ENCODE measurements at places on chromosomes 1 and 21.

DNA sequence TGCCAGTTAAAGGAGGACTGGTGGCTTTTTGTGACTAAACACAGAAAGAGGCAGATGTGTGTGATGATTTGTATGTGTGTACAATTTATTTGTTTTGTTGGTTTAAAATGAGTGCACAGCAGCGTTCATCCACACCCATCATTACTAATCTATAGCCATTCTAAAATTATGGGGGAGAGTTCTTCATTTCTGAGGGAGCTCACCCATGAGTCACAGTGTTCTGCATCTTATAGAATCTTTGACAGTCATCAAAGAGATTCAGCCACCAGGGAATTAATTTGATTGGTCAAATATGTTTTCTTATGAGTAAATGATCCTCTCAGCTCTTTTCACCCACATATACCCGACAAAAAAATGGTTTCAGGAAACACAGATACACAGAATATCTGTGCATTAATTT, 147.9 kb downstream of the GREM2 start:
- no peak for DNase-seq

DNA sequence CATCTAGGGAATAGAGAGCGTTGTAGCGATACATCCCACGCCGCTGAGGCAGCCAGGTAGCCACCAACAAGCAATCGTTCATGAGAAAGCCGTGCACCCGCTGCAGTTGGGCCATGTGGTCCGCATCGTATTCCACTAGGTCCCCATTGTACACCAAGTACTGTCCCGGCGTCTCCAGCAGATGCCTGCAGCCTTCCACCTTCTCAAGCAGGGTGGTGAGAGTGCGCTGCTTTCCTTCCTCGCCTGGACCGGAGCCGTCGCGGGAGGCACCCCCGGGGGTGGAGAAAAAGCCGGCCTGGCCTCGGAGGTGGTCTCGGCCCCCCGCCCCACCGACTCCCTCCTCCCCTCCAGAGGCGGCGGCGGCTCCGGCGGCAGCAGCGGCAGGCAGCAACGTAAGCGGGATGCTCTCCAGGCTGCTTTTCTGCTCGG, 595 bp downstream of the EXOC8 start:
- no peak for DNase-seq

DNA sequence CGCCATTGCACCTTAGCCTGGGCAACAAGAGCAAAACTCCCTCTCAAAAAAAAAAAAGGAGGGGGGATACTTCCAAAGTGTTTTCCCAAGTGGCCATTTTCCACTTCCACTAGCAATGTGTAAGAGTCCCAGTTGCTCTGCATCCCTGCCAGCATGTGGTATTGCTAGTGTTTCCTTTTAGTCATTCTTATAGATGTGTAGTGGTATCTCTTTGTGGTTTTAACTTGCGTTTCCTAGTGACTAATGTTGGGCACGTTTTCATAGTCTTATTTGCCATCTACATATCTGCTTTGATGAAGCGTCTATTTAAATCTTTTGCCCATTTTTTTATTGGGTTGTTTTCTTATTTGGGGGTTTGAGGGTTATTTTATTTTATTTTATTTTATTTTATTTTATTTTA, 31.1 kb downstream of the INAVA start:
- DNase-seq, result no peak

DNA sequence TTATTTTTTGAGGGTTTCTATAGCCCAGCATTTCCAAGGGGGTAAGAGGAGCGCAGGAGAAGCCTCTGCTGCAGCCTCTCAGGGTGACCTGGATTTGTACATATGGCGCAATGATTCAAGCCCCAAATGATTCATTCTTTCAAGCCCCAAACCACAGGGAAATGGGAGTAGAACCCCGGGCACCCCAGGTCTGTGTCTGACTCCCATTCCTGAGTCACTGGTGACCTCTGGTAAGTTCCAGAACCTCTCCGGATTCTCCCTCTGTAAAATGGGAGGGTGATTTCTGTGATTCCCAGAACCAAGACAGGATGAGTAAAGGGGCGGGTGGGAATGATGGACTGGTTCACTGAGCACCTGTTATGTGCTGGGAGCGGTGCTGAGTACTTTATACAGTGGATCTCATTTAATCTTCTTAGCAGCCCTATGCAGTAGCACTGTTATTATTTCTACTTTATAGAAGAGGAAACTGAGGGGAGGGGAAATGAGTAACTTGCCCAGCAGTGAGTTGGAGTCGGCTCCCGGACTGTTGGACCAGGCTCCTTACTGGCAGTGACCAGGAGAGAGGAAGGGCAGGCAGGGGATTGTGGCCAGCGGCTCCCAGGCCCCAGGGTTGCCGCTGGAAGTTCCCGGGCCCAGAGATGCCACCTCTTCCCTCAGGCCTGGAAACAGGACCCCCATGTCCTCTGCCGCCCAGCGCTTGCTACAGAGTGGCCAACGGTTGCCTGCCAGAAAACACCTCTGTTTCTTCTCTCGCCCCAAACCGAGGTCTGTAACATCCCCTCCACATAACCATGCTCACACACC, 20.3 kb upstream of the SLC26A9 start:
- no peak for DNase-seq

GRCh38 chr1:43121256-43121900, 50.7 kb downstream of the EBNA1BP2 start:
- DNase-seq, result no peak

DNA sequence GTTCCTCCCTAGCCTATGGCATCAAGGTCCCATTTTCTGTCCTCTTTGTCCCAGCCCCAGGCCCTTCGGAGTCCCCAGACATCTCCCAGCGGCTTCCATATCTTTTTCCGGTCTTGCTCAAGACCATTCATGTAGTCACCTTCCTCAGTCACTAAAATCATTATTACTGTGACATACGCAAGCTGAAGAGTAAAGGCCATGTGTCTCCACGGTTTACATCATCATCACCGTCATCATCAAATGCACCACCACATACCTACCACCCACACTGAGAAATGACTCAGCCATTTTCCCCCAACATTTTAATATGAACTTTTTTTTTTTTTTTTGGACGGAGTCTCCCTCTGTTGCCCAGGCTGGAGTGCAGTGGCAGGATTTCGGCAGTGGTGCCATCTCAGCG, 43.4 kb downstream of the FHAD1 start:
- DNase-seq, result no peak

DNA sequence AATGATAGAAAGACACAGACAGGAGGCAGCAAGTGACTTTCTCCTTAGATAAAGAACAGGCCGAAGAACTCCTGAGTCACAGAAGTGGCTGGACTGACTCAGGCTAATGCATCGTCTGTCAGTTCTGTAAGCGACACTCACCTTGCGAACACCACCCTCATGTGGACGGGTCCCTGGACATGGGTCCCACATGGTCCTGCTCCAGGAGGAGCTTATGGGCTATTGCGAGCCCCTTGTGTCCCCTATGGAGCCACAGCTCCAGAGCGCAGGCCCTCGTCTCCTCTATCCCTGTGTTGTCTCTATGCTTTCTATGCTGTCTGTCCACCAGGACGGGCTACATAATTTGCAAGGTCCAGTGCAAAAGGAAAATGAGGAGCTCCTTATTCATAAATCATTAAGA, 85.8 kb downstream of the TRABD2B start:
- DNase-seq, result no peak

- no peak for DNase-seq
Measured at GRCh38 chr1:119648620-119649004, 546 bp upstream of the ZNF697 start.

DNA sequence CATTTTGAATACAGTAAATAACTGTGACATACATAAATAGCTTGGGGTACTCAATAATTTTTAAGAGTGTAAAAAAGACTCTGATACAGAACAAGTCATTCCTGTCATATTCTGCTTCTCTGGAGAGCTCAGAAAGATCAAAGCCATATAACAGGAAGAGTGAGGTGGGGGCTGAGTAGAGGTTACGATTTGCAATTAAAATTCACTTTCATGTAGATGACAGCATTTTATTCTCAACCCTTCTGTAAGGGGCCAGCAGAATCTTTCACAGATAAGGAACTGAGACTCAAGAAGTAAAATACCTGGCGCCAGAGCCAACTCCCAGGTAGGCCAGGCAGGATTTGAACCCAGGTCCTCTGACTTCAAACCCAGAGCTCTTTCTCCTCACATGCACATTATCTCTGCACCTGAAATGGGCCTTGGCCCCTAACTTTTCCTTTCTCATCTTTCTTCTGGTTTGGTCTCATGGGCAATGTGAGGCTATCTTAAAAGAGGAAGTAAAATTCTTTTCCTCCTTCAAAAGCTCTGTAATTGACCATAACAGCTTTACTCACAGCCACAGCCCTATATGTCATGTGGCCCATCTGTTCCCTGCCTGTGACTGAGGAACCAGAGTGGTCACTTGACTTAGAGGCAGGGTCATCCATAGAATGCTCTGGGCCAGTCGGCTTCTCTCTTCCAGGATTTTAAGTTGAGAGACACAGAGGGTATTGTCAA, 80.9 kb upstream of the SYT6 start:
- no peak for DNase-seq

GRCh38 chr1:10730985-10731384, 65.5 kb downstream of the CASZ1 start:
- DNase-seq, result no peak

- DNase-seq, result no peak
Measured at GRCh38 chr1:44526295-44527073, 121.4 kb downstream of the RNF220 start.

- no peak for DNase-seq
Measured at GRCh38 chr1:228555074-228555994, 68.2 kb downstream of the RNF187 start.

GRCh38 chr1:76314730-76315129, 240.2 kb downstream of the ST6GALNAC3 start:
- DNase-seq, result no peak

GRCh38 chr21:42358261-42358660, 7.5 kb upstream of the TFF2 start:
- no peak for DNase-seq

DNA sequence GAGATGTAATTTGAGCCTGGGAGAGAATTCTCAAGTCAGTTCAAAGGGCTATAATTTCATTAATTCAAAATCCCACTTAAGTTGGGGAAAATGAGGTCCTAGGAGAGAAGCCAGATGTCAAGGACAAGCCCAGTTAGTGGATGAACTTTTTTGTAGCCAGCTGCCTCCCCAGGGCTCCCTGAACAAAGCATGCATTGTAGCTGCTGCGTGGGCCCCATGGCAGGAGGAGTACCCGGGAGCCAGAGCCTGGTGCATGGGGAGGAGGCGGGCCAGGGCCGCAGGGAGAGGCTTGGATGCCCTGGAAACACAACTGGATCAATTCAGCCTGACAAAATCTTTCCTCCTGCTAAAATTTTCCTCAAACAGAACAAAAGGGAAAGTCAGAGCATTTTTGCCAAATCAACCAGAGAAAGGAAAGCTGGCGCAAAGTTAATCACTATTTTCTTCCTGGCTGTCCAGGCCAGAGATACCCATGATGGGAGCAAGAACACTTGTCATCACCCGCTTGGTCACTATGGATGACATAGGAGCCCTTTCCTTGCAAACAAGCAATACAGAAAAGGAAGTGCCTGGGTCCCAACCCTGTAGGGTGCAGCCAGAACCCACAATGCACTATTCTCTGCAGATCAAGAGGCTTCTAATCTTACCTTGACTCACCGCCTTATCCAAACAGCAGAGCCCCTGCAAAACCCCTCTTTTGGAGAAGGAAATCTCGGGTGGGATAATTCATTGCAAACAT, 248.1 kb upstream of the RAB4A start:
- DNase-seq, result no peak

GRCh38 chr21:32748529-32748928, 20.7 kb upstream of the SYNJ1 start:
- no peak for DNase-seq

DNA sequence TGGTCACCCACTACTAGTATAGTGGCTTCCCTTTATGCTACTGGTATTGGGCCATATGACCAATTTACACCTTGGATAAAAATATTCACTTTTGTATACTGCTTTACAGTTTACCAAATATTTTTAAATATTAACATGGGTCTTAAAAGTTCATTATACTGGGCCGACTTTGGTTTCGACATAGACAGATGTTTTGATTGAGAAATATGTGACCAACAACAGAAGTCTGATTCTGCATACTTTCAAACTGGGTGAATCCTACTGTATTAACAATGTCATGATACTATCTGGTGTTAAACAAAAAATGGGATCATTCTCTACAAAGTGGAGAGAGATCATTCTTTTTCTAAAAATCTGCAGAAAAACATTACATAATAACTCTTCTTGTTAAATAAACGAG, 134.8 kb downstream of the AKT3 start:
- no peak for DNase-seq

GRCh38 chr1:116432655-116433265, 59.7 kb downstream of the ATP1A1 start:
- no peak for DNase-seq

GRCh38 chr1:10471411-10472219, 714 bp downstream of the DFFA start:
- DNase-seq, result no peak

- no peak for DNase-seq
Measured at GRCh38 chr1:8461351-8462110, 143.6 kb downstream of the SLC45A1 start.

DNA sequence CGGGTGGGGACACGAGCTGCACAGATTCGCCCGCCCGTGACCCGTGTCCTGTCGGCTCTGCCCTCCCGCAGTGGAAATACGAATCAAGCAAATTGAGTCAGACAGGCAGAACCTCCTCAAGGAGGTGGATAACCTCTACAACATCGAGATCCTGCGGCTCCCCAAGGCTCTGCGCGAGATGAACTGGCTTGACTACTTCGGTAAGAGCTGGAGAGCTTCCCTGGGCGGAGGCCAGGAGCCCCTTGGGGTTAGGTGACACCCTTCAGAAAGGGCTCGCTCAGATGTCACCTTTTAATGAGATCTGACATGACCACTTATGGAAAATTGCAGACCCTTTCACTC, 489 bp downstream of the CDCA8 start:
- DNase-seq, result no peak

GRCh38 chr1:39167632-39168209, 36.8 kb upstream of the MACF1 start:
- no peak for DNase-seq

DNA sequence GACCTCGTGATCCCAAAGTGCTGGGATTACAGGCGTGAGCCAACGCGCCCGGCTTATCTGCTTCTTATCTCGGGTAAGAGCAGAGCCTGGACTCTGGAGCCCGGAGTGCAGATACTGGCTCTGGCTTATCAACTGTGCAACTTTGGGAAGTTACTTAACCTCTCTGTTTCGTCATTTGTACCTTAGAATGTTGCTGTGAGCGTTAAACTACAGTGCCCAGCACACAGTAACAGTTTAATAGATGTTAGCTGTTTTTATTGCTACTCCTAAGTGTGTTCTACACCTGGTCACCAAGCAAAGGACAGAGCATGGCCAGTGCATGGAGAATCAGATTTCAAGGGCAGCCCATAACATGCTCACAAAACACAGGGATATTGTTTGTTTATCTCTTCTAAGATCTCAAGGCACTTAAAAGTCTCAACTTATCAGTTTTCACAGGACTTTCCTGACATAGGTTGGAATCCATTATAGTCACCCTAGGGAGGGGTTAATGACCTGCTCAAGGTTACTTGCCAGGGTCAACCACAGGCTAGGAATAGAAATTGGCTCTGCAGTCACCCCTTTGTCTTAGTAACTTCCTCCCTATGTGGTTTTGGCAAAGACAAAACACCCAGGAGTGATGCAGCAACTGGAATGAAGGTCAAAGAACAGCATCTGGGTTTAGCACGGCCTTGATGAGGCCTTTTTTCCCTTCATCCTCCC, 22.5 kb upstream of the SRP9 start:
- no peak for DNase-seq
